Stimulated activated CD8-positive, alpha-beta memory T cell treated with anti-CD3 and anti-CD28 coated beads, Interleukin-15, amount 100 ng/mL, for 24 hours (primary cell): ENCODE measurements at places on chromosomes 13 and 19.
A peak's percentile ranks its signal among the peaks of the same experiment; 100 is the strongest.

DNA sequence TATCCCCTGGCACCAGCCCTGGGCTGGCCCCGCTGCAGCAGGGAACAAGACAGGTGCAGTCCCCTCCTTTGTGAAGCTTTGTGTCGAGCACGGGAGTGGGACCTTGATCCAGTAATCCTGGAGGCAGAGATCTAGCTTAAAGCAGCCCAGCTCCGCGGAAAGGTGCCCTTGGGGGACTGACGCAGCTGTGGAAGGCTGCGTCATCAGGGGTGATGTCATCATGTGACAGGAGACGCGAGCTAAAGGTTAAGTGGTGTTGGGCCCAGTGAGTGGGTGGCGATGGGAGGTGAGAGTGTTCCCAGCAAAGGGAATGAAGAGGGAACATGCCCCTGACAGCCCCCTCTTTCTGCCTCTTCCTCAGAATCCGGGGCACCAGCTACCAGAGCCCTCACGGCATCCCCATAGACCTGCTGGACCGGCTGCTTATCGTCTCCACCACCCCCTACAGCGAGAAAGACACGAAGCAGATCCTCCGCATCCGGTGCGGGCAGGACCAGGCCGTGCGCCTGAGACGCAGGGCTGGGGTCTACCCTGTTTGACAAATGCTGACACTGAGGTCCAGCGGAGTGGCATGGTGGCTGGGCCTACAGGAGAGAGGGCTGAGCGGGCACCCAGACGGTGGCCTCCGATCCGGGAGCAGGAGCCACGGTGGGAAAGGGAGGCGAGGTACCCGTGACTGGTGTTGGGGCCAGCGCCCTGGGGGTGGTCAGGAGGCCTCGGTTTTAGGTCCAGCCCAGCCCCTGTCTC, 2.6 kb downstream of the LHB start:
- no peak for DNase-seq

GRCh38 chr13:51697181-51697580, 106.8 kb downstream of the DHRS12 start:
- DNase-seq, result no peak

- no peak for DNase-seq
Observed at GRCh38 chr13:49443357-49443703, 534 bp downstream of the CAB39L start.

GRCh38 chr19:50044922-50045321, 19.1 kb downstream of the ZNF473 start:
- no peak for DNase-seq

DNA sequence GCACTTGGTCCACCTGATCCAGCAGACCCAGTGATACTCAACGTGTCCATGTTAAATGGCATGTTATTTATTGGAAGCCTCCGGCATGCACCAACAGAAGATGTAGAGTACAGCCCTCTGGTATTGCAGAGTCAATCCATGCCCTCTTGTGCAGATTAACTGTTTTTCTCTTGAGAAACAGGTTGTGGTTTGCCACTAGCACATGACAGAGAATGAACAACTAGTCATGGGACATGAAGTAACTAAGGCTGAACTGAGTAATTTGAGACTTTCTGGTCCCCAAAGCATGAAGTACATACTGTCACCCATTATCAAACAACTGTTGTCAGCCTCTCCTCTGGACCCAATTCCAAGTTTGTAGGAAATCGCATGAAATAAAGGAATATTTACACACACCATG, 3.2 kb downstream of the ZNF562 start:
- no peak for DNase-seq

DNA sequence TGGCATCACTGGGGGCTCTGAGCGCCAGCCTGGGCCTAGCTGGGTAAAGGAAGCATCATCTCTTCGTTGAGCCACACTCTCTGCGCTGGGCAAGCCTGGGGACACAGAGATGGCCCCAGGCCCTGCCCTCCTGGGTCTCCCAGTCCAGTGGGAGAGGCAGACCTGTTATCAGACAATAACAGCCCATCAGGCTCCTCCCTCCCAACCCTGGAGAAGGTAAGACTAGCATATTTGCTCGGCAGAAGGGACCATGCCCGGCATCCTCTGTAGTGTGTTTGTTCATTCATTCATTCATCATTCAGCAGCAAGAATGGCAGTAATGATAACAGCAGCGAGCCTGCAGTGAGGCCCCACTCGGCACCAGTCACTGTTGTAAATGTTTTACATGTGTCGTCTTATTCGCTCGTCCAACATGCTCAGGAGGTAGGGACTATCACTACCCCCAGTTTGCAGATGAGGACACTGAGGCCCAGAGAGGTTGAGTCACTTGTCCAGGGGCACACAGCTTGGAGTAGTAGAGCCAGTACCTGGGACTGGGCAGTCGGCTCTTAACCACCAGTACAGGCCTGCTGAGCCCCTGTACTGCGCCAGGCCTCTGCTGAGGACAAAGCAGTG, 33.2 kb downstream of the PAK4 start:
- DNase-seq, result no peak

- DNase-seq, result no peak
Observed at GRCh38 chr19:16532440-16533234, 9.6 kb downstream of the CHERP start.

DNA sequence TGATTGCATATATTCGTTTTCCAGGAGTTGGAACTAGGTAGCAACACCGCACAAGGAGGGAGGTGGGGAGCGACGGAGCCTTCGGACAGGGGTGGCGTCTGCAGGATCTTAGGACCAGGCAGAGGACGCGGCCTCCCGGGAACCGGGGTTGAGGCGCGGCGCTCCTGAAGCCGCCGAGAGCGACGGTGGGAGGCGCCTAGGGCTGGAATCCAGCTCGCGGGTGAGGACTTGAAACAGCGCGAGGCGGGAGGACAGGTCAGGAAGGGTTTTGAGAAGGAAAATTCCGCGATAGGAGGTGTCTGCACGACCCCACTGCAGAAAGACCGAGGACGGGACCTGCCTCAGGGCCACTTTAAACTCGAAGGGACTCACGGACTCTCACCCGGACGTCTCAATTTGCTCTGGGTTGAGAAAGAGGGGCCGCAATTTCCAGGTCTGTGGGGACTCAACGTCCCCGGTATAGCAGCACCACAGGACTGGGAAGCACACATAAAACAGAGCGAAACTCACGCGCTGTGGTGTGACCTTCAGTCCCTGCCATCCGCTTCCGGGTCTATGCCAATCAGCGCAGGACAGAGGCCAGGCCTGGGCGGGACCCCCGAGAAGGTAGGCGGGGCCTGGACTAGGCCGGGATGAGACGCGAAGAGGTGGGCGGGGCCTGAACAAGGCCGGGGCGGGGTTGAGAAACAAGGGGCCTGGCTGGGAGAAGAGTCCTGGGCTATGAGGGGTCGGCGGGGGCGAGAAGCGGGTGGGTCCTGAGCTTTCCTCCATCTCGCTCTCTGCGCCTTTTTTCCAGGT, at the start of gene ZNF320:
TSS of gene ZNF320 (minus strand) at position 498 of the 798 bp plus-strand sequence. CDS start 7,380 bp downstream, outside the sequence.
- peak; percentile 65 for DNase-seq

GRCh38 chr19:55080121-55080967, 4.7 kb downstream of the EPS8L1 start:
- DNase-seq, result peak; percentile 39

DNA sequence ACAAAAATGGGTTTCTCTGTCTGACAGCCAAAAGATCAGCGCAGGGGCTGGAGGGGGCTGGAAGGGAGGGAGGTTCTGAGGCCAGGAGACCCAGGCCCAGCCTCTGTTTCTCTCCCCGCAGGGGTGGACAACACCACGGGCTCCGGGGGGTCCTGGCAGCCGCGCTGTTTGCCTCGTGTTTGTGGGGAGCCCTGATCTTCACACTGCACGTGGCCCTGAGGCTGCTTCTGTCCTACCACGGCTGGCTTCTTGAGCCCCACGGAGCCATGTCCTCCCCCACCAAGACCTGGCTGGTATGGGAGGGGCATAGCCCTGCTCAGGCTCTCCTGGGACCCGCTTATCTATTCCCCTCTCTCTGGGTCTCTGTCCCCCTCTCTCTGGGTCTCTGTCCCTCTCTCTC, 9.6 kb downstream of the CPT1C start:
- no peak for DNase-seq

- no peak for DNase-seq
Observed at GRCh38 chr19:51166846-51167490, 24.9 kb downstream of the SIGLEC7 start.

- DNase-seq, result no peak
Observed at GRCh38 chr19:34692549-34692948, 15.1 kb downstream of the ZNF302 start.

DNA sequence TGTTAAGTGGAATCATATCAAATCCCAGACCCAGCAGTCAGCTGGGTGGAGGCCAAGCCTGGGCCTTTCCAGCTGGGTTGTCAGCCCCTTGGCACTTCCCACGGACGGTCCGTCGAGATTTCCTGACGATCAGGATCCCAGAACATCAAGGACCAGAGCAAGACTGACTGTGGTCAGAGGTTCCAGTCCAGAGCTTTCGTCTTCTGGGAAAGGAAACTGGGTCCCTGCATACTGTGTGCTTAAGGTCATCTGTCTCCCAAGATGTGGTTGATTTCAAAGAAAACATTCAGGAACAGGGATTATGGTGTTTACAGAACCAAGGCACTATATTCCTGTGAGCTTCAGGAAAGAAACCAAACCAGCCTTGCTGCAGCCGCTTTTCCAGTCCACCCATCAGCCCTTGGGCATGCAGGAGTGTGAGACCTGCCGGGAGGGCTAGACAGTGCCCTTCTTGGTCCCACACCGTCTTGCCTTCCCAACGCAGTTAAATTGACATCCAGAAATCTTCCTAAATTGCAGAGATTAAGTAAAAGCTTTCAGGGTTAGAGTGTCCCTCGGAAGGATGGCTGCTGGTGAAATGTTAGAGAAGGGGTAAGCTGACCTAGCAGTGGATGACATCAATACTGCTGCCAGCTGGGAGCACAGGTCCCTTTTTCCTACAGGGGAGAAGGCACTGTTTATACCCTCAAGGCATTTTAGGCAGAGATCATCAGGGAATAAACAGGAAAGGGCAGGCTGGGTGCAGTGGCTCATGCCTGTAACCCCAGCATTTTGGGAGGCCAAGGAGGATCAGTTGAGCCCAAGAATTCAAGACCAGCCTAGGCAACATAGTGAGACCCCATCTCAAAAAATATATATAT, 5.0 kb upstream of the C19orf33 start:
- DNase-seq, result no peak

- no peak for DNase-seq
Observed at GRCh38 chr13:113558461-113558860, 26.1 kb upstream of the TFDP1 start.

DNA sequence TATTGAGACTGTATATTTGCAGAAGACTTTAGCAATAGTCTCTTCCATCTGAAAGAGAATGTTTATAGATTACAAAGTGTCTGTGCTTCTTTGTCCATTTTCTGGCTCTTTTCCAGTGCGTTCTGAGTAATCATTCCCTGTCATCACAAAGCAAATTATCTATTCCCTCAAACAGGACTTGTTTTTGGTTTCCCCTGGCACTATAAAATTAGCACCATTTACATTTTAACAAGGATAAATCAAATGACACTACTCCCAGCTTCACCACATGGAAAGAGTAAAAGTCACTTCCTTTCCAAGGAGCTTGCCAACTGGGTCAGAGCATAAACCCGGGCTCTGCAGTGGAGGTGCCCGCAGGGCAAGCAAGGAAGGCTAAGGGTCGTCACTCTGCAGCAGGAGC, 88.1 kb downstream of the SHISA2 start:
- DNase-seq, result no peak

DNA sequence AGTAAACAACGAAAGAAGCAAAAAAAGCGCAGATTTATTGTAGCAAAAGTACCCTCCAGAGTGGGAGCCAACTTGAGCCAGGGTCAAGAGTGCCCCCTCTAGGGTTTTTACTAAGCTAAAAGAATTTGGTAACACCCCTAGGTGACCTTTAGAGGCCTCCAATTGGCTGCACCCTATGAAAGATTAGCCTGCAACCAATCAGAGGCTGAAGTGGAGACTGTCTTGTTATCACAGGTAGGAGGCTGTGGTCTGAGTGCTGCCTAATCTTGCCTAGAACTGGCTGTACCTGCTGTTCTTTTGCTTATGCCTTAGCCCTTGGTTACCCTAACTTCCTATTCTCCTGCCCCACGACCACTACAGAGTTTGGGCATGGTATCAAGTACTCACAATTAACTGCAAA, 38.3 kb downstream of the ANKRD10 start:
- DNase-seq, result no peak

- DNase-seq, result no peak
Observed at GRCh38 chr13:28338006-28338574, 156.8 kb downstream of the FLT1 start.

GRCh38 chr13:60018536-60018935, 145.2 kb downstream of the DIAPH3 start:
- no peak for DNase-seq

GRCh38 chr13:36074659-36075058, 56.5 kb downstream of the DCLK1 start:
- no peak for DNase-seq

DNA sequence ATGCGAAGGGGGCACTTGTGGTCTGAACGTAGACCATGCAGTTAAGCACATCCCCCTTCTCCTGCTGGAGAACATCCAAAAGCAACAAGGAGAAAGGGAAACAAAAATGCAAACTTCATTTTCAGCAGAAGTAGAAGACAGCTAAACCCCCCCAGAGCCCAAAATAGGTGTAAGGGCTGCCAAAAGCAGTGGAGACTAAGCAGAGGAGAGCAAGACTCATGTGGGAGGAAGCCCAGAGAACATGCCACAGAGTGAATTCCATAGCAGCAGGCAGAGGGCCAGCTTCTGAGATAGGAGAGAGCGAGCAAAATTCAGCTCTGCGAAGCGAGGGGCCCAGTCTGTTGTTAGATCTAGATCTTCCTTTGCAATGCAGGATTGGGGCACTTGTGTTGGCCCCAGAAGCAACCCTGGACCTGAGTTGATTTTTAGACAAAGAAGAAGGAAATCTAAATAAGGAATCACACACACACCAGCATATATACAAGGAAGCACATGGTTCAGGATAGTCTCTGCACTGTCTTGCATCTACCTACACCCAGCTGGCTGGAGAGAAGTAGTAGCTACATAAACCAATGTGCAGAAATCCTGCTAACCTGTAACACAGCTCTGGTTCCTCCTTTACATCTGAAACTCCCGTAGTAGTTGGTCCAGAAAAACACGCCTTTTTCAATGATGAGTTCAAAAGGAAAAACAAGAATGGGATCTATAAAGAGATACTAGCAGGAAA, 199.6 kb downstream of the SPRY2 start:
- no peak for DNase-seq

GRCh38 chr19:35115177-35115951, at the start of gene FXYD3:
Gene FXYD3 (plus strand): TSS chr19:35115823. CDS start chr19:35119377, 3,554 bp downstream.
- DNase-seq, result no peak

- DNase-seq, result no peak
Observed at GRCh38 chr19:41457241-41457640, 14.3 kb downstream of the ERICH4 start.
